Stimulated activated CD4-positive, alpha-beta T cell treated with anti-CD3 and anti-CD28 coated beads, TNF-alpha, amount 100 ng/mL, for 24 hours (primary cell): ENCODE measurements at places on chromosomes 3 and 15.

GRCh38 chr15:100959066-100960050 lies 40.2 kb downstream of the LRRK1 start:
- DNase-seq, result no peak

DNA sequence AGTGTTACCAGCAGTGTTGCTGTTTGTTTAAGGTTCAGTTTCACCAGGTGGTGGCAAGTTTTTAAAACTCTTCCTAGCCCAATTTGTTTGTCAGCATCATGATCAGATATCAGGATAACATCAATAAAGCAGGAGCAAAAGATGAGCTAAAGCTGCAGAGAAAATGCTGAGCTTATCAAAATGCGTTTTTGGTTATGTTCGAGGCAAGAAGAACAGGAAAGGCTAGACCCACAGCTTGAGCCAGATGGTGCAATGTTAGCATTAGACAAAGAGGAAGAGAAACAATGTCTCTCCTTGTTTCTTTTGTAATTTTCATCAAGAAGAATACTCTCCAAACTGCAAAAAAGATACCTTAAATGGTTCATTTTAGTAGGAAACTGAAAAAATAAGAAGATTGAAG lies 66.2 kb downstream of the THRB start:
- no peak for DNase-seq

- DNase-seq, result no peak
Observed at GRCh38 chr3:12285003-12285555, 3.8 kb upstream of the PPARG start.

- DNase-seq, result no peak
Observed at GRCh38 chr3:31829826-31830426, 151.1 kb downstream of the OSBPL10 start.

DNA sequence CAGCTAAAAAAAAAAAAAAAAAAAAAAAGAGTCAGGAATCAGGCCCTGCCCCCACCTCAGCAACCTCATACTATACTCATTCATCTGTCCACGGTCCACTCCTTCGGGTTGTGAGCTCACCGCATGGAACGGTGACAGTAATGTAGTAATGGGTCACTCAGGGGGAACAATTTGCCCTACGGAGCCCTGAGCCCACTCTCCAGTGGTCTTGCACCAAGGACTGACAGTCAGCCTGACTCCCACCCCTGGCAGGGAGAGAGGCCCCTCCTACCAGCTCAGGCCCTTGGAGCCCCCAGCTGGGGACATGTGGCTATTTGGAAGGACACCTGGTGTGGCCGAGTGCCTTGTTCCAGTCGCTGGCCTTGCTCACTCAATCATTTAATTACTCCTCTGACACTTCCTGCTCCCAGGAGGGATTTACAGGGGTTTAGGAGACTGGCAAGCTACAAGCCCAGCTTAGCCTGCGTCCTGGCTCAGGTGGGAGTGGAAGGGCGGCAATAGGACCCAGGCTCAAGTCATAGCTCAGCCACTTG lies 19.9 kb upstream of the CACNA2D2 start:
- no peak for DNase-seq

GRCh38 chr3:11480663-11481298 lies 162.9 kb downstream of the VGLL4 start:
- no peak for DNase-seq

DNA sequence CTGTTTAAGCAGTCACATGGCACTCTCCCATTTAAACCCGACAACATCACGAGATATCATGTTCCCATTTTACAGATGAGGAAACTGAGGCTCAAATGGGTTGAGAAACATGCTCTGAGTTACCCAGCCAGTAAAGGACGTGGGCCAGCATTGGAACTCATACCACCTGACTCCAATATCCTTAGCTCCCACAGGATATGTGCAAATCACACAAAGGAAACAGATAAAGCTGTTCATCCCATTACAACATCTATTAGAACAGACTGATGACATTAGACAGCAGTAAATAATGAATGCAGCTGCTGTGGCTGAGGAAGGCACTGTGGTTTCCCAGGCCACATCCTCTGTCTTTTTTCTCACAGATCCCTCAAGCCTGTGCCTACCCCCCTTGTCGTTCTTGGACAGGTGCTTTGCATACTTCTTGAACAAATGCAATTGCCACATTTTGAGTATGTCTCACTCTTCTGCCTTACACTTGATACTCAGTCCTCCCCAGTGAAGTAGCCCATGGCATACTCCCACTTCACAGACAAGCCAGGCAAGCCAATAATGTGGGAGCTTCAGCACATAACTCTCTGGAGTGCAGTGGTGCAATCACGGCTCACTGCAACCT lies 17.7 kb downstream of the FRMD4B start:
- DNase-seq, result no peak

DNA sequence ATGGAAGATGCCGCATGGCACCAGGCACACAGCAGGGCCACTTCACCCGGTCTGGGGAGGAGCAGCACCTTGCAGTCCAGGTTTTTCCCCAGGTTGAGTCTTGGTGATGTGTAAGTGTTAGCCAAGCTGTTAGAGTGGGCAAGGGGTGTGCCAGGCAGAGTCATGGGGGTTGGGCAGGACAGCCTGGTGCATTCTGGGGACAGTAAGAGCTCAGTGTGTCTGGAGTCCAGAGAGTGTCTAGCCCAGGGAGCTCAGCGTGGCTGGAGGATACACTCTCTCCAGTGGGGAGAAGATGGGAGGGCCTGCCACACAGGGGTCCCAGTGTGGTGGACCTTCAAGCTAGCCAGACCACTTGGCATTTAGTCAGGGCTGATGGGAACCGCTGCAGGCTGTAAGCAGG lies 87.4 kb downstream of the AAGAB start:
- no peak for DNase-seq

DNA sequence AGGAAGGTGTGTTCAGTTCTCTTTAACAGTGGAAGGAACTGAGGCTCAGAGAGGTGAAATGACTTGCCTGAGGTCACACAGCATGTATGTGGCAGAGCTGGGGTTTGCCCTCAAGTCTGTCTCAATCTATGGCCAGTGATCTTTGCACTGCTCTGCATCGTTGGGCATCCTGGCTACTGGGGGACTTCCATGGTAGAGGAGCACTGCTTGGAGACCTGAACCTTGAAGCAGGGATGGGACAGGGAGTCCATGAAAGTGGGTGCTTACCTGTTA lies 2.0 kb downstream of the CORO2B start:
- DNase-seq, result no peak

GRCh38 chr3:194337965-194338753 lies 13.0 kb downstream of the CPN2 start:
- DNase-seq, result no peak
